NCI-H226 (cell line): ENCODE measurements at places on chromosomes 6 and 20.

- no peak for DNase-seq
Measured at GRCh38 chr20:52974179-52974594, 2.0 kb downstream of the TSHZ2 start.

DNA sequence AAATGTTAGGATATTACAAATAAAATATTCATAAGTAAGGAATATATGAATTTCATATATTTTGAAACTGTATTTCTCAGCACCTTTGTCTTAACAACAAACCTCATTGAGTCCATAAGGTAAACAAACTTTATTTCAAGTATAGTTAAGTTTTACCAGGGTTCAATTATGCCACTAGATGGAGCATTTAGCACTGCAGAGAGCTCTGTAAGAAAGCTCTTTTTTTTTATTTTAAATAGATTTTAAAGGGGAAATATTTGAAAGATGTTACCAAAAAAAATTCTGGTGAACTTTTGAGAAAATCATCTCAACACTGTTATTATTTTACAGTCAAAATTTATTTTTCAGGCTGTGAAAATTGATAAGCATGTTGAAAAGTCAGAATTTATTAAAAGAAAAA lies 955.2 kb upstream of the EYS start:
- no peak for DNase-seq

- DNase-seq: no peak
Measured at GRCh38 chr20:5470943-5471342, 154.2 kb upstream of the PROKR2 start.

DNA sequence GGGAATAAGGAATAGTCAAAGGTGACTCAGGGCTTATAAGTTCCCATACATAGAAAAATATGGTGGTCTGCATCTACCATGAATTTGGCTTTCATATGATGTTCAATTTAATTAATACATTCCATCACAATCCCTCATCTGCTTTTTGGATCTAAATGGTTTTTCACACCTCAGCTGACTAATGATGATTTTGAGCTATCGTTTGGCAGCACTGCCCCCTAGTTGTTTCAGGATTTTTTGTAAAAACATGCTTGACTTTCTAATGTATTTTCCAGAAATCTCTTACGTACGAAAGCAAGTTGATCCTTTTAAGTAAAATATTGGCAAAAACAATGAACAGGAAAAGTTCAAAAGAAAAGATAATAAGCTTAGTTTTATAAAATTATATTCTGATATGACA lies 408.6 kb upstream of the ADGRB3 start:
- no peak for DNase-seq

- DNase-seq: no peak
Measured at GRCh38 chr6:170050591-170051041, 240.3 kb downstream of the DLL1 start.

GRCh38 chr6:111852725-111853124 lies 20.5 kb downstream of the FYN start:
- DNase-seq: no peak

DNA sequence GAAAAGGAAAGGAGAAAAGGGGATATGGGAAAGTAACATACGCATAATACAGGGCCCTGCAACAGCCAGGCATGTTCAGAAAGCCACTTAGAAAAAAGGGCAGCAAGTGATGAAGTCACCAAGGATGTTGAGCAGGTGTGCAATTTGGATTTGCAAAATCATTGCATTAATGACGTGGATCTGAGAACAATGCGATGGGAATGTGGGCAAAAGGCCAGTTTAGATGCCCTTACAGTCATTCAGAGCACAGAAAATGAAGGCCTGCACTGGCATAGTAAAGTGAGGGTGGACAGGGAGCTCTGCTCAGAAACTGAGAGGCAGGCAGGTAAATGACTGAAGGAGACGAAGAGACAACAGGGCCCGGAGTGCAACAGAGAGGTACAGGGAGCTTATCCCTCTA lies 123.7 kb upstream of the NHSL1 start:
- DNase-seq: no peak

GRCh38 chr6:32830936-32831335 lies 7.6 kb downstream of the TAP2 start:
- no peak for DNase-seq

GRCh38 chr20:61757678-61758563 lies 307.8 kb downstream of the TAF4 start:
- peak; percentile 69 for DNase-seq

- DNase-seq: no peak
Measured at GRCh38 chr20:57749869-57750268, 40.1 kb upstream of the PMEPA1 start.

DNA sequence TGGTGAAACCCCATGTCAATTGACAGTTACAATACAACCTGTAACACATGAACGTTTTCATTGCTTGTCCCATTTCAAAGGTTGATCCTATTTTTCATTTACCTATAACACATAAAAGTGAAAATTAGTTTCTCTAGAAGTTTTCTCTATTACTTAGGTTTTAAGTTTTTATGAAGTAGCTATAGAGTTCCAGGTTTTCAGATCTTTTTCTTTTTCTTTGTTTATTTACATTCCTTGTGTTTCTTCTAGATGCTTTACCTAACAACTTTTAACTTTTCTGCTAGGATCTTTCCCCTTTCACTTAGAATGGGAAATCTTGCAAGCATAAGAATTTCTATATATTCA lies 232.6 kb downstream of the PLCB1 start:
- DNase-seq: no peak

- no peak for DNase-seq
Measured at GRCh38 chr20:46660487-46660886, 9.2 kb upstream of the SLC13A3 start.

DNA sequence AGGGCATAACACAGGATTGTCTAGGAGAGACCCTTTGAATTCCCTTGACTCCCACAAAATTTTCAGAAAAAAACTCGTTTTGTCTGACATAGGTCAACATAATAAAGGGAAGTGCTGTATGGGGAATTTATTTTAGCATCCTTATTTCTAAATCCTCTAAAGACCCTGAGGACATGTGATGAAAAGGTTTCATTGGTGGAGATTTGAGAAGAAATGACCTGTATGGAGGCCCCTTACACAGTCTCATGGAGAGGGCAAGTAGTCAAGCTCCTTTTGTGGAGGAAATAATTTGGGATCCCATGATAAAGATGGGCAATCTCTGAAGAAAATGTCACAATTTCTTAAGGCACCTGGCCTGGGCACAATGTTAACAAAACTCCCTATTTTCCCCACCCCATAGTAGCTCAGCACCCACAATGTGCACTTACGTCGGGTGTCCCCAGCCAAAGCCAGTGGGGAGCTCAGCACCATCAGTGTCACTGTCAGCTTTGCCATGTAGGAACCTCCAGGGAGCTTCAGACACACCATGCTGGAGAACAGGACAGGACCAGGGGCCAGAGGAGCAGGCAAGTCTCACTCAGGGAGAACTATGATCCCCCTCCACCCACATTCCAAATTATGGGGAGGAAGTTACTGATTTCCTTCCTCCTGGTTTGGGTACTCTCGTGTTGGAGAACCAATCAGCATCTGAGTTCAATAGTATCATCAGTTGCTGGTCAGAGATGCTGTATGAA lies at the start of gene HLA-DRB5:
Gene HLA-DRB5 (minus strand): TSS at position 591 of the 734 bp plus-strand sequence. CDS start 63 bp downstream, at position 528.
- DNase-seq: no peak

DNA sequence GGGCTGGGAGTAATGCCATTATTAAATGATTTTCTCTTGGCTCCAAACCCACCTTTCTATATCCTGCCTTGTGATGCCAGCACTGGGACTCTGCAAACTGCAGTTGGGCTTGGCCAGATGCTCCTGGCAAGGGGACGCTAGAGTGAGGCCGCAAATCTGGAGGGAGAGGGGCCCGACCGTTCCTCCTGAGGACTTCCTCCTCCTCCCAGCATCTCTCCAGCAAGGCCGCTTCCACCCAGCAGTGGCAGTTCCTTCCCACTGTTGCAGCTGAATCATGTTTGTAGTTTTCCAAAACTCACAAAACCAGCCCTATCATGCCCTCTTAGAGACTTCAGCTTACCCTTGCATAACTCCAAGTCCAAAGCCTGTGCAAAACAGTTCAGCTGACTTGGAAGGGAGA lies 244.4 kb downstream of the FOXA2 start:
- DNase-seq: no peak

- DNase-seq: no peak
Measured at GRCh38 chr20:59471653-59472421, 132.5 kb upstream of the PHACTR3 start.

- DNase-seq: no peak
Measured at GRCh38 chr6:5162355-5162754, 77.2 kb downstream of the PPP1R3G start.

GRCh38 chr6:38725414-38726183 lies 10.5 kb downstream of the DNAH8 start:
- no peak for DNase-seq

- DNase-seq: peak; percentile 45
Measured at GRCh38 chr20:41632896-41633295, 14.7 kb upstream of the CHD6 start.

GRCh38 chr20:13228771-13229170 lies 7.7 kb downstream of the ISM1 start:
- no peak for DNase-seq

DNA sequence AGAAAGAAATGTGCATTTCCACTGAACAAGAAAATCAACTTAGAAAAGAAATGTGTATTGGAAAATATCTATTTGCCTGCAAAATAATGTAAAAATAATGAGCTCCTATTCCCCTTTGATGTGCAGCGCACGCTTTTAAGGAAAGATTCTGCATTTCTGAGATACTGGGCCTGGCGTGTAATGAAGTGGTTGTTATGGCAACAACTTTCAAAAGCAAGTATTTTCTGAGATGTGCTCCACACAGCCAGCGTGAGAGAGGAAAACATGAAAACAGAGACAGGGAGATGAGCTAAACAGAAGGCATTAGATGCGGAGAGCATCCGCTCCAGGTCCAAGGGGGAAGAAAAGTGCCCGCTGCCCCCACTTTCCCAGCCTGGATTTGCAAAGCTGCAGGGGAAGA lies 39.1 kb upstream of the GTSF1L start:
- no peak for DNase-seq

DNA sequence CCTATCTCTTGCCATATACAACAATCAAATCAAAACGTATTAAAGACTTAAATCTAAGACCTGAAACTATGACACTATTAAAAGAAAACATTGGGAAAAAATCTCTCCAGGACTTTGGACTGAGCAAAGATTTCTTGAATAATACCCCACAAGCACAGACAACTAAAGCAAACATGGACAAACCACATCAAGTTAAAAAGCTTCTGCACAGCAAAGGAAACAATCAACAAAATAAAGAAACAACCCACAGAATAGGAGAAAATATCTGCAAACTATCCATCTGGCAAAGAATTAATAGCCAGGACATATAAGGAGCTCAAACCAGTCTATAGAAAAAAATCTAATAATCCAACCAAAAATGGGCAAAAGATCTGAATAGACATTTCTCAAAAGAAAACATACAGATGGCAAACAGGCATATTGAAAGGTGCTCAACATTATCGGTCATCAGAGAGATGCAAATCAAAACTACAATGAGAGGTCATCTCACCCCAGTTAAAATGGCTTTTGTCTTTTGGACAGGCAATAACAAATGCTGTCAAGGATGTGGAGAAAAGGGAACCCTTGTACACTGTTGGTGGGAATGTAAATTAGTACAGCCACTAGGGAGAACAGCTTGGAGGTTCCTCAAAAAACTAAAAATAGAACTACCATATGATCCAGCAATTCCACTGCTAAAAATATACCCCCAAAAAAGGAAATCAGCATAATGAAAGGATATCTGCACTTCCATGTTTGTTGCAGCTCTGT lies 76.2 kb downstream of the SNX5 start:
- DNase-seq: no peak

DNA sequence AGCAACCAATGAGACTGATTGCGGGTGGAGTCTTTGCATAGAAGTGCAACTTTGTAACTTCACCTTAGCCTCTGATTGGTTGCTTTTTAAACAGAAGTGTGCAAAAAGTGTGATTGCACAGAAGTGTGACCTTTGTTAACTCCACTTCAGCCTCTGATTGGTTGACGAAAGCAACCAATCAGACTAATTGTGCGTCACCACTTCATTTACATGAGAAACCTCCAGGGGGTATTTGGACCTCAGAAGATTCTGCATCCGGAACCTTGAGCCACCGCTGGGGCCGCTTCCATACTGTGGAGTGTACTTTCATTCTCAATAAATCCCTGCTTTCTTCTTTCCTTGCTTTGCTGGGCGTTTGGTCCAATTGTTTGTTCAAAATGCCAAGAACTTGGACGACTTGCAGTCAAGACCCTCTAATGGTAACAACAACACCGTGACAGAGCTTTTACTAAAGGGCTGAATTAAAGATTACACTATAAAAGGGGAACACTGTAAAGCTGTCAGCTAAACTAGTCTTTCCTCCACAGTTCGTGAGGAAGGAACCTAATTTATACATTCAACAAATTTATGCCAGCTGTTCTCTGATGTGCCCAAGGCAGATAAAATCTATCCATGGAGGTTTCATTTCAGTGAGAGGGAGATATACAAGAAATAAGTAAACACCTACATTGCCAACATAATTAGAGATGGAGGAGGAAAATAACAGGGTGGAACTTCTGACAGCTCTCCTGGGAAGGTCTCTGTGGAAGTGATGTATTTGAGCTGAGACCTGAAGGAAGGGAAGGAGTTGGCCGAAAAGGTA lies 1.4 kb upstream of the HECA start:
- DNase-seq: no peak
